ENCODE measurements at places on chromosomes 7 and 10.

DNA sequence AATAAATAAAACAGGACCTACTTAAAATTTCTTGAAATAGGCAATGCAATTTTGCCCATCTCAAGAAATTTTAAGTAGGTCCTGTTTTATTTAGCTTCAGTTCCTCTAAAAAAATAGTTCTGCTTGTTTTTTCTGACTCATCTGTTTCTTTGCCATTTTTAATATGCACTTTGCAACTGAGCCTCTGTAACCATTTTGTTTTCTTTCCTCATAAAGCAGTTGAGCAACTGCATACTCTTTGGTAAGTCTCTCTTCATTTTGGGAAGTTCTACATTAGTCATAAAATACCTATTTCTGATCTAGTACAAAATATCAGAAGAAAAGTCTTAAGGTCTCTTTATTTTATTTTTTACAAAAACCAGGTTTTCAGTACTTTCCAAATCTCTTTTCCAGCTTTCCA is 18.0 kb downstream of the TAS2R40 start:
- DNase-seq = no peak

DNA sequence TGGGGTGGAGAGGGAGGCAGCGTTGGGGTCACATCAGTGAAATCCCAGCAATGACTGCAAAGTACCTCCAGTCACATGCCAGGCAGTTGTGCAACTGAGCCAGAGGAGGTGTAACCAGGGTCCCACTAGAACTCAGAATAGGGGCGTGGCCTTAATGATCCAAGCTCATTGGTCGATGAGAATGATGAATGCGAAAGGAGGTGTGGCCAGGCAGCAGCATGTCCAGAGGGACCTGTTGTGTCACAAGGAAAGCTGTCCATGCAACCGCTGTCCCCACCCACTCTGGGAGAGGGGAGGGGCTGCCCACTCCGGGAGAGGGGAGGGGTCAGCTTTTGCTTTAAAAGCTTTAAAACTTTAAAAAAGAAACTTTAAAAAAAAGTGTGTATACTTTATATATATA is 25.3 kb upstream of the MTPAP start:
- no peak for DNase-seq

GRCh38 chr10:24716295-24716694 is 7.4 kb downstream of the ARHGAP21 start:
- DNase-seq = peak; percentile 80

- DNase-seq = no peak
Observed at GRCh38 chr10:24352399-24352798, 143.5 kb downstream of the KIAA1217 start.

DNA sequence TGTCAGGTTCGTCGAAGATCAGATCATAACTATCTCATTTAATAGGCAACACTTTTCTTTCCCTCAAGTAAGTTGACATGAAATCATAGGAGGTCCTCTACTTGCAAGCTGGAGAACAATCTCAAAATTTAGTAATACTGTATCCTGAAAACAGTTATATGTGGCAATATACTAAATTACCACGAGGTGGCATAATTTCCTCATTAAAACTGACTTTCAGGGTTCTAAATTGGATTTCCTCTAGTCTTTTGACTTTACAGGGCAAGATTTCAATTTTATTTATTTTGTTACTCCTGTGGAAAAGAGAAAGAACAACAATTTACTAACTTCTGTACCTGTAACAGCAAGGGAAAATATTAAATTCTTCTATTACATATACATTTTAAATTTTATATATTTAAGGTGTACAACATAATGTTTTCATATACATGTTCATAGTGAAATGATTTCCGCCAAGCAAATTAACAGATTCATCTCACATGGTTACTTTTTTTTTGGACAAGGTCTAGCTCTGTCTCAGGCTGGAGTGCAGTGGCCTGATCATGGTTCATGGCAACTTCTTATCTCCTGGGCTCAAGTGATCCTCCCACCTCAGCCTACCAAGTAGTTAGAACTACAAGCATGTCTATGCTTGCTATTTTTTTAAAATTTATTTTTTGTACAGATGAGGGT is 53.4 kb upstream of the CYP2C18 start:
- DNase-seq = no peak

DNA sequence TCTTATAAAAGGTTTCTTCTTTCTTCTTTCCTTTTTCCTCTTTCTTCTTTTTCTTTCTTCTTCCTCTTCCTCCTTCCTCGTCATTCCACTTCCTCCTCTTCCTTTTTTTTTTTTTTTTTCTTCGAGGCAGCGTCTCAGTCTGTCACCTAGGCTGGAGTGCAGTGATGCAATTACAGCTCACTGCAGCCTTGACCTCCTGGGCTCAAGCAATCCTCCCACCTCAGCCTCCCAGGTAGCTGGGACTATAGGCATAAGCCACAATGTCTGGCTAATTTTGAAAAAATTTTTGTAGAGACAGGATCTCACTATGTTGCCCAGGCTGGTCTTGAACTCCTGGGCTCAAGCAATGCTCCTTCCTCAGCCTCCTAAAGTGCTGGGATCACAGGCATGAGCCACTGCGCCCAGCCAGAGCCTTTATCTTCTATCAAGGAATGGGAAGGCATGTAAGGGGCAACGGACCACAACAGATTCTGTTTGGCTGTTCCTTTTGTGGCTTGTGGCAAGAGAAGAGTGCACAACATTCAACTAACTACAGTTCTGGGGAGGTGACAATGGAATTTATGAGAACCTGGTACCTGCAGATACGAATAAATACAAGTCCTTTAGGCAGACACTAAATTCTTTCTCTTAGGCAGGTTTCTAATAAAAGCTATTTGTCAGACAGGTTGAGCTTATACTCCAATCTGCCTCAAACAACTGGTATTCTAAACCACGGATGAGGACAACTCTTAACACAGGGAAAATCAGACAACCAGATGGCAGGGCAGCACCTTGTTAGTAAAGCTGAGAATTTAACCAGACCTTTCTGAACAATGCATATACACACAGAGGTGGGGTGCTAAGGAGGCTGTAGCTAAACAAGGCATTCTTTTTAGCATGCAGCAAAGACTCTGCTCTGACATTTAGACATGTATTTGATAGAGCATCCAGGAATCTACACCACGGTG is 100.3 kb downstream of the DOCK4 start:
- DNase-seq = no peak

DNA sequence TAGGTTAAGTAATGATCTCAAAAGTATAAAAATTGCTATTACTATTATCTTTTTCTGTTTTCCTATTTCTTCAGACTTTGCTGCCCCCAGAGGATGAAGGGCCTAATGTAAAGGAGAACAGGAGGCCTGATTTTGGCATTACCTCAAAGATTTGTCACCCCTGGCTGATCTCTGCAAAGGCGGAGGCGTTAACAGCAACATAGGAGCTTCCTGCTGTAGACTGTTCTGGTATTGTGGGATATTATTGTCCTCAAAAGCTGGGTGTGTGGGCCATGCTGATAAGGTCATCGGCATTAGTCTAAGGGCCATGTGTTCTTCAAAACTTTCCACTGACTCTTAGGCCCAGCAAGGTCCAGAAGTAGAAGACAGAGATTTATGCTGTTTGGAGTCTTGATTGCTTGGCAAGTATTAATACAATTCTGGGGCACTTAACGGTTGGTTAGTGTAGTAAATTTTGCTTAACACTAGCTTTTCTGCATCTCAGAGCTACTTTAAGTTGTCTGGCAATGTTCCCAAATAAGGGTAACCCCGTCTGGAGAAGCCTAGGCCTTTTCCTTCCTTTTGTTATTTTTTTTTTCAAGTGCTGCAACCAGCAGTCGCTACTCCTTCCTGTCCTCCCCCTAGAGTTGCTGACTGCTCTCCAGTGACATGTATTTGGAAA is 14.0 kb upstream of the ENTPD1 start:
- peak; percentile 35 for DNase-seq

GRCh38 chr7:104643587-104644217 is 315.3 kb downstream of the LHFPL3 start:
- no peak for DNase-seq

DNA sequence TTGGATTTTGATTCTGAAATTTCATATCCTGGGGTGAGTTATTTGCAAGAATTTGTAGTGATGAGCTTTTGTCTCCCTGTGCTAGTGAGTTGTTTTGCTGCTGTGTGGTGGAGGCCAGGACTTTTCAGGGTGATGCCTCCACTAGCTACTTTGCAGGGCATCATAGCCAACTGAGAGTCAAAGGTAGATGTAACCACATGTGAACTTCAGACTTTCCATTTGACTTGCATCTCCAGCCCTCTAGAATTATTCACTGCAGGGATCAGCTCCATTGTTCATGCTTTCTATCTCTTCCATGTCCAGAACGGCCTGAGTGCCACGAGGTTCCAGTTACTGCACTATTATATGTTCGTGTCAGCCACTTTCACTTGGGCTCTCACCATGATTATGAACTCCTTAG is 534.3 kb downstream of the GRM8 start:
- no peak for DNase-seq

- no peak for DNase-seq
Observed at GRCh38 chr10:35299016-35299415, 37.3 kb upstream of the CCNY start.

- DNase-seq = no peak
Observed at GRCh38 chr10:106401161-106401560, 763.3 kb downstream of the SORCS1 start.

DNA sequence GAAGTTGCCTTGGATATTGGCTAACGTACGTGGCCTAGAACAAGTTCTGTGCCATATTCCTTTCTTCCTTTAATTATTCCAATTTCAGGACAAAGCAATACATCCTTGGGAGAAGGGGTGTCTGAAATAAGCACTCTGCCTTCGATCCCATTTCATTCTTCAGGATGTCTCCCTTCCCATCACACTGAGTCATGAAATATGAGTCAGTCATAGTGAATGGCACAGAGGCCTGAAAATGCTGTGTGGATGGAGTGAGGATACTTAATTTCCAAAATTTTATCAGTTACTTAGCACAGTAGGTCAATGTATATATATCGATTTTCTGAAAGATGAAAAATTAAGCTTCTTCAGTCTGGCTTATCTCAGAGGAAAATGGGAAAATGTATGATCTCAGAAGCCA is 19.5 kb downstream of the EVX1 start:
- no peak for DNase-seq

- DNase-seq = no peak
Observed at GRCh38 chr7:1558181-1558811, 2.3 kb upstream of the TMEM184A start.

- no peak for DNase-seq
Observed at GRCh38 chr7:107230334-107230733, 61.5 kb downstream of the HBP1 start.

DNA sequence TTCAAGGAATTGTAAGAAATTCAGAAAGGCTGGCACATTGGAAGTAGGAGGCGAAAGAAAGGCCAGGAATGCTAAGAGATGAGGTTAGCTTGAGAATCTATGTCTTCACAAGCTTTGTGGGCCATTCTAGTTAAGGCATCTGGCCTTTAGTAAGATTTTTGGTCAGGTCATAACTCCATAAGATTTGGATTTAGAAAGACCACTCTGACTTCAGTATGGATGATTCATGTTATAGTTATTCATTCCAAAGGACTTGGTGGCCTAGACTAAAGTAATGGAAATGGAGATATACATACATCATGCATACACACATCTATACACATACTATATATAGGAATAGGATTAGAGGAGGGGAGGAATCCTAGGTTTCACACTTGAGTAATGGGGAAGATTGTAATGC is 77.5 kb downstream of the SEPTIN7 start:
- no peak for DNase-seq

- peak; percentile 57 for DNase-seq
Observed at GRCh38 chr7:620056-620455, 100.4 kb upstream of the PDGFA start.

DNA sequence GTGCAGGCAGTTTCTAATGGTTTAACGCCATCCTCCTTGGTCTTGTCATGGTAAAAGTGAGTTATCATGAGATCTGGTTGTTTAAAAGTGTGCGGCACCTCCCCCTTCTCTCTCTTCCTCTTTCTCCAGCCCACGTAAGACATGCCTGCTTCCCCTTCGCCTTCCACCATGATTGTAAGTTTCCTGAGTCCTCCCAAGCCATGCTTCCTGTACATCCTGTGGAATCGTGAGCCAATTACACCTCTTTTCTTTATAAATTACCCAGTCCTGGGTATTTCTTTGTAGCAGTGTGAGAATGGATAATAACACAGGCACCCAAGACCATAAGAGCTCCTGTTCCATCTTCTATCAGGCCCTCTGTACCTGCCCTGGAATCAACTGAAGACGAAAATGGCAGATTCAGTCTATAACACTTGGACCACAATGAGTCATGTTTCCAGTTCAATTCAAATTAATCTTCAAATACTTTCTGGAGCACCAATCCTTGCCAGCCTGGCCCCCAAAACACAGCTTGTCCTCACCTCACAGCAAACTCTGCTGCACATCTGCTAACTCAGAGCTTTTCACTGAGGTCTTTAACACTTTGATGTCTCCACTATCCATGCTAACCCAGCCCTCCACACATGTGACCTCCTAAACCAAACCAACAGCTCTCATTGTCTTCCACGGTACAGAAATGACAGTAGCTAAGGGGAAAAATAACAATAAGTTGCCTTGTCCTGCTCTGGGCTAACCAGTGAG is 73.2 kb downstream of the SFMBT2 start:
- DNase-seq = no peak

- peak; percentile 61 for DNase-seq
Observed at GRCh38 chr10:75111907-75112679, 637 bp downstream of the SAMD8 start.

- no peak for DNase-seq
Observed at GRCh38 chr10:8591640-8592039, 537.2 kb downstream of the GATA3 start.

GRCh38 chr7:3943779-3944520 is 642.9 kb downstream of the SDK1 start:
- no peak for DNase-seq

DNA sequence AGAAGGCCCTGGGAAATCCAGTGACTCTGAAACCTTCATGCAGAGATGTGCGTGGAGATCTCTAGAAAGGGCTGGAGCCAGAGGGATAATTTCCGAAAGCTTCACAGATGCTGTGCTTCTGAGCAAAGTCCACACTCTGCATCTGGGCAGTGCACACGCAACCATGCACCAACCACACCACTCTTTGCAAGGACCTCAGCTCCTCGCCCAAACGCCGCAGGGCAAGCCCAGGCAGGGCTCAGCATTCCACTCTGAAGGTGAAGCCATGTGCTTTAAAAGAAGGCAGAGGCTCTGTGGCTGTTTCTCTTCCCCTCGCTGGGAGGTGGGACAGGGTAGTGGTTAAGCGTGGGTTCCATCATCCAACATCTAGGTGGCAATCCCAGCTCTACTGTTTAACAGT is 48.4 kb downstream of the ASB13 start:
- DNase-seq = no peak

DNA sequence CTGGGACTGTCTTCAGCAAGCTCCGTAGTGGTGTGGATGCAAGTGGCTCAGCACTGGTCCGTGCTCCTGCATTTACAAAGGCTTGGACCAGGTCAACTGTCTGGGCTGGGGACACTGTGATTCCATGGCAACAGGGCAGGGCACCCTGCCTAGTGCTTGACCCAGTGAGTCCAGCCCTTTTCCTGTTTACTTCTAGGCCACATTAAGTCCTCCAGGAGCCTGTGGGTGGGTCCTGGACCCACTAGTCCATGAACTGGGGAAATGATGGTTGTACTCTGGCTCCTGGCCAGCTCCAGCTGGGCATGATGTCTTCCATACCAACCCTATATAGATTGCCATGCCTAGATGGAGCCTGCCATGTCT is 152.0 kb downstream of the RPS24 start:
- no peak for DNase-seq
